Large intestine (tissue), 12 donors: ENCODE measurements at places on chromosomes 4 and X. TPM values are rescaled to one million over a fixed set of nuclear protein-coding genes. Genes with fewer than 3 reads are reported as not detected.

DNA sequence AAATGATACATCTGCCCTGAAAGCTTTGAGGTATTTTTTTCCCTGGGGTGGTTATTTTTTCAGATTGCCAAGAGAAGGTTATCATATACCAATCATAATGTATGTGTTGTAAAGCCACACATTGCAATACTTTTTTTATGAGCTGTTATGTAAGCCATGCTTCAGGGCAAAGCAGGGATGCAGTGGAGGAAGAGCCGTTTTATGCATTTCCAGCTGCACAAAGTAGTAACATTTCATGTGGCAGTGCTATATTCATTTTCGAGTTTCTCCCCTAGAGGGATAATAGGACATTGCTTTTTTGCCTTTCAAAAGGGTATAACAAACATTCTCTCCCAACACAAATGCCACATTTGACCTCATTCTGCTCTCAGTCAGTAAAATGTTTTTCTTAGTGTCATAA, 68.5 kb downstream of the GALNT7 start:
- H3K36me3 ChIP-seq, result no peaks in the 10 kb centered on the region
- H3K4me1 ChIP-seq, result no peaks in the 10 kb centered on the region
- no peak overlapping the region for H3K27ac ChIP-seq
- H3K4me3 ChIP-seq, result no peak overlapping the region

GRCh38 chr4:156255230-156256007, 301.8 kb upstream of the CTSO start:
- no peak overlapping the region for H3K27ac ChIP-seq
- no peak overlapping the region for H3K4me3 ChIP-seq
- no peaks in the 10 kb centered on the region for H3K36me3 ChIP-seq
- no peak for DNase-seq

DNA sequence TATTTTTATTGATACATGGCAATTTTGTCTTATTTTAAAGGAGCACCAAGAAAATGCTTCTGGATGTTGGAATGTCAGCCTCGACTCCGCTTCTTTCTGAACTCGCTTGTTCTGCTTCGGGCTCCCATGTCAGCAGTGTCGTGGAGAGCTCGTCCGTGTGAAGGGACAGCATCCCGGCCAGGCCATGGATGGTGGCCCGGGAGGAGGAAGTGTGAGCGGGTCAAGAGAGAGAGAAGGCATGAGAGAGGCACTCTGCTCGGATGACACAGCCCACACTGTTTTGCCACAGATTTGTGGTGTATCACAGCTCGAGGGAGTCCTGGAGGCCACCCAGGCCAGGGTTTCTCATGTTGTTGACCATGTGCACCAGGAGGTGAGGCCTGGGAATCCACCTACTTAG, 107.0 kb downstream of the TRAPPC11 start:
- no peaks in the 10 kb centered on the region for H3K36me3 ChIP-seq
- no peaks in the 10 kb centered on the region for H3K27me3 ChIP-seq

DNA sequence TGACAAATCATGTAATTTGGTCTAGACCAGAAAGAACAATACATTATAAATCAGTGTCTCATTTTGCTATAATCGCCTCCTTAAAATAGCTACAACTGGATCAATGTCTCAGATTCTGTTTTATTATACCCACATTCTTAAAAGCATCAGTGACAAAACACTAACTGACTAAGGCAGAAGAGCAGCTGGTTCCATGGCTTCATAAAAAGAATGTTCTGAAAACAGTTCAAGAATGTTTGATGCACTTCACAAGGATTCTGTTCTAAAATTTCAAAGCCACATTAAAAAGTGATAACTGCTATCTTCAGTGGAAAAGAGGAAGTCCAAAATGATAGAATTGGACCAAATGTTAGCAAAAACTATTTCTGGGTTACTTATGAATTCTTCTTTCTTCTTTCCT, 69.8 kb downstream of the COL25A1 start:
- H3K27me3 ChIP-seq, result no peaks in the 10 kb centered on the region
- peak; percentile 4 for DNase-seq
- no peaks in the 10 kb centered on the region for H3K36me3 ChIP-seq
- no peak overlapping the region for H3K4me3 ChIP-seq
- no peaks in the 10 kb centered on the region for H3K4me1 ChIP-seq
- H3K27ac ChIP-seq, result no peak overlapping the region

The SPANXN3 gene
- 20.3 TPM for polyA plus RNA-seq

The PPP2R2C gene
- 3.9 TPM for polyA plus RNA-seq

The ACSL4 gene
- polyA plus RNA-seq, result 14.7 TPM

The SYNPO2 gene
- polyA plus RNA-seq, result 81.2 TPM

The PSAPL1 gene
- 0.49 TPM for polyA plus RNA-seq
